ENCODE measurements at places on chromosomes 11 and 22.

DNA sequence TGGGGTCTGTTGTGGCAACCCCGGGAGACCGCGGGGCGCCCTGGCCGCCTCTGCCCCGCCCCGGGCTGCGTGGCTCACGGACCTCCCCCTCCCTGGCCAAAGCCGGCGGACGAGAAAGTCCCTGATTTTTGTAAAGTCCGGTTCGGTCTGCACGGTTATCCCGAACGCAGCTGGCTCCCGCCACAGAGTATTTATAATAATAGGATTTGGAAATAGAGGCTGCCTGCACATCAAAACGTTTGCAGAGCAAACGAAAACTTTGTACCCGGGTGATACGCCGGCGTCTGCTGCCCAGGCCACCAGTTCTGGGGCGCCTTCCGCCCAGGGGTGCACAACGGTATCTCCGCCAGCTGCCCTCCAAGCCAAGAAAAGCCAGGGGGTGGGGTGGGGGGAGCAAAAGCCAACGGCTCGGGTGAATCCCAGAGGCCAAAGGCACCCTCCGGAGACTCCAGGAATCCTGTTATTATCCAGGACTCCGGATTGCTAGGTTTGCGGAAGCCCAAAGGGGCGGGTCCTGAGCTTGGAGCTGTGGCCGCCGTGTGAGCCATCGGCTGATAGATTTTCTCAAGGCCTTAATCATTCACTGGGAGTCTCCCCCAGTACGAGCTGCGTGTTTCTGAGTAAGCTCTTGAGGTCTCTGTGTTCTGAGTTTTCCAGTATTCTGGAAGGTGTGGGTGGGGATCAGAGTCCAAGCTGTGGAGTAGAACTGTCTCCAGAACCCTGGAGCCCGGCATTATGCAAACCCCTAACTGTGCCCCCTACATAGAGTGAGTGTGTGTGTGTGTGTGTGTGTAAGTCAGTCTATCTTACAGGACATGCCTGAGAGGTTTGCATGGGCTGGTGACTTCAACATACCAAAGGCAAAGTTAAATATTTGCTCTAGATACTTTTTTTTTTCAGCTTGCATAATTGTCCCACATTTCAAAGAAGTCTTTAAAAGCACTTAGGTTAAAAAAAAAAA, 673 bp upstream of the SHANK2 start:
- DNase-seq, result no peak

GRCh38 chr22:39360674-39361413, 11.1 kb downstream of the SYNGR1 start:
- no peak for DNase-seq

GRCh38 chr11:123045101-123045500, 16.8 kb downstream of the HSPA8 start:
- DNase-seq, result no peak

GRCh38 chr11:15610881-15611280, 496.2 kb downstream of the INSC start:
- no peak for DNase-seq

DNA sequence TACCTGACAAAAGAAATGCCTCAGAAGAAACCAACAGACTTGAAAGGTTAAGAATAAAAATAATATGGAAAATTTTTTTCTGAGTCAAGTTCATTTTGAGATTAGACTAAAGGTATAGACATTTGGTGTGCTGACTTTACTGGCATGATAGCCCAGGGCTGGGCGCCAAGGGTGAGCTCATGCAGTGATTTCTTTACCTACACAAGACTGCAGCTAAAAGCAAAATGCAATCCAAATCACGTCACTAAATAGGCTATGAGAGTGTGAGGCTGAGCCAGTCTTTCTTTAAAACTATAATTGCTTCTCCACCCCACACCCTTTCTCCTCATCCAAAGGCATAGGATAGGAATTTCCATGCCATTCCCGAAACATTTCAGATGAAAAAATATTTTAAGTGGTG, 196.5 kb downstream of the FAM76B start:
- no peak for DNase-seq

DNA sequence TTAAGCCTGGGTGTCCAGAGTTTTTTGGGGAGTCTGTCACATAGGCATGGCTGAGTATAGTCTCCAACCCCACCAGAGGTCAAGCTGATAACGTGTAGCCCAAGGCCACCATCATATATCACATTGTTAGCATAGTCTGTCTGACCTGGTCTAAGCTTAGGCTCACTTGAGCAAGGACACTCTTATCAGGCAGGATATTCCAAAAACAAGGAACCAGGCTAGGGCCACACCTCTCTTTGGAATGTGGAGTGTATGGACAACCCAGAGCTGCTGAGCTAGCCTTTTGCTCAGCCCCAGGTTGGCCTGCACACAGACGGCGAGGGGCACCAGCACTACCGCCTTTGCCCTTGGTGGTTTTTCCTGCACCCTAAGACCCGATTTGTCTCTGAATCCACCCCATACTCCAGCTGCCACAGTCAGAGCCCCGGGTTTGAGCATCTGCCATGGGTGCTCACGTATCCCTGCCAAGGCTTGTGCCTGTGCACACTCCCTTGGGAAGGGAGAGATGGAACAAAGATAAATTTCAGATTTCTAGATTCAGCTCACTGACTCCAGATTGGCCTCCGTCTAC, 7.2 kb downstream of the SNAP29 start:
- no peak for DNase-seq

DNA sequence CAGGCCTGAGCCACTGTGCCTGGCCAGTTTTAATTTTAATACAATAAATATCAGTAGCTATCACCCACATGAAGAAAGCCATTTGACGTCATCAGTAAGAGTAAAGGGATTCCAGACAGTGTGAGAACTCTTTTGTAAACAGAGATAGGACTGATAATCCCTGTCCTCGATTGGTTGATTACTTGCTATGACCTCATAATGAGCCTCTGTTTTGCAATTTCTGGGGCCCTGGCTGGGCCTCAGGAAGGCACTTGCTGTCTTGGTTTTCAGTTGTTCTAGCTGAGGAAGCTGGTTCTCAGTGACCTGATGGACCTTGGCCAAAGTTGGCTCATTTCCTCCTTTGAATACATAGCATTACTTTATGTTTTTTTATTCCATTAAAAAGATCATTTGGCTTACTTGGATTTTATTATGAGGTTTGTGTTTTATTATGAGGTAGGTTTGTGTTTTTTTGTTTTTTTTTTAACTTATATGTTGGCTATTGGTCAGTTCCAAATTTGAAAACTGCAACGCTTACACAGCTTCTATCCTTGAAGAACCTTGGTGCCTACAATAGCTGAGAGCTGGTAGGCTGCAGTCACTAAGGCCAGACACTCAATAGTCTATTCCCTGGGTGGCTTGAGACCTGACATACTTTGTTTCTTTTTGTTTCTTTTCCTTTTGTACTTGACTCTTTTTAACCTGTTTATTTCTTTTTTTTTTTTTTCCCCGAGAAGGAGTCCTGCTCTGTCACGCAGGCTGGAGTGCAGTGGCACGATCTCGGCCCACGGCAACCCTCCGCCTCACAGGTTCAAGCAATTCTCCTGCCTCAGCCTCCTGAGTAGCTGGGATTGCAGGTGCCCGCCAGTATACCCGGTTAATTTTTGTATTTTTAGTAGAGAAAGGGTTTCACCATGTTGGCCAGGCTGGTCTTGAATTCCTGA, 20.0 kb downstream of the MARK2 start:
- DNase-seq, result no peak

GRCh38 chr22:37180531-37181231, 7.4 kb downstream of the C1QTNF6 start:
- DNase-seq, result no peak

DNA sequence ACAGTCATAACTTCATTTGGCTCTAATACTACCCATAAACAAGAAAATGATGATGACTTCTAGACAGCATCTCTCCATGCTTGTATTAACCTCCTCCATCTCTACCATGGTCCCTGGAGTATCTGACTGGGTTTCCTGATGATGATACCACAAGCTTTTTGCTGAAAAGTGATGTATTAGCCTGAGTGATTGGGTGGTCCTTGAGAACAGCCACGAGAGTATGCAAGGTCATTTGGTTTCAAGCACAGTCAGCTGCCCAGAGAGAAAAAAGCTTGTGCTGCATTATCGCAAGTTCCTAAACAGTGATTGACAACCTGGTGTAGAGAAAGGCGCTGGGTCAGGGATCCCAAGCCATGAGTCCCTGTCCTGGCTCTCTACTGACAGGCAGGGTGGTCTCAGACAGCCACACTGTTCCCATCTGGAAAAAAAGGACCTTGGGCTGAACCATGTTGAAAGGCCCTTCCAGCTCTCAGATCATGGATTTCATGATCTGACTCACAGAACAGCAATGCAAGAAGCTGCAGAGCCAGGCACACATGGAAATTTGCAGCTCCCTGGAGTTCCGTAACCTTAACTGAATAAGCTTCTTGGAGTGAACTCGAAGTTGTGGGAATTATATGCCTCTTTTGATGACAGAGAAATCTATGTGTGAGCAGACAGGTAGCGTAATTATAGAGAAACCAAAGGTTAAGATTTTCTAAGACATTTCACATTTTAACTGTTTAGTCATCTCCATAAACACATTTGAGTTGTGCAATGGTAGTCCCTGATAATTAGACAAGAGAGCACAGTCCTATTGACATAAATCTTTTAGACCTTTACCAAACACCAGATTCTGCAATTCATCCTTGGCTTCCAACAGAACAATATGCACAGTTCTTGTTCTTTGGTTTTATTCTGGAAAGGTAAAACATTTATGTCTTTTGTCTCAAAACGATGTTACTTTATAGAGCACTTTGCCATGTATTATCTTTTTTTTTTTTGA, 54.1 kb upstream of the UBASH3B start:
- DNase-seq, result no peak

GRCh38 chr11:94590352-94591041, 23.3 kb downstream of the PIWIL4 start:
- DNase-seq, result no peak

GRCh38 chr11:11027288-11027687, 169.4 kb upstream of the ZBED5 start:
- DNase-seq, result no peak

- no peak for DNase-seq
Measured at GRCh38 chr11:111966678-111967077, 29.5 kb downstream of the DIXDC1 start.

DNA sequence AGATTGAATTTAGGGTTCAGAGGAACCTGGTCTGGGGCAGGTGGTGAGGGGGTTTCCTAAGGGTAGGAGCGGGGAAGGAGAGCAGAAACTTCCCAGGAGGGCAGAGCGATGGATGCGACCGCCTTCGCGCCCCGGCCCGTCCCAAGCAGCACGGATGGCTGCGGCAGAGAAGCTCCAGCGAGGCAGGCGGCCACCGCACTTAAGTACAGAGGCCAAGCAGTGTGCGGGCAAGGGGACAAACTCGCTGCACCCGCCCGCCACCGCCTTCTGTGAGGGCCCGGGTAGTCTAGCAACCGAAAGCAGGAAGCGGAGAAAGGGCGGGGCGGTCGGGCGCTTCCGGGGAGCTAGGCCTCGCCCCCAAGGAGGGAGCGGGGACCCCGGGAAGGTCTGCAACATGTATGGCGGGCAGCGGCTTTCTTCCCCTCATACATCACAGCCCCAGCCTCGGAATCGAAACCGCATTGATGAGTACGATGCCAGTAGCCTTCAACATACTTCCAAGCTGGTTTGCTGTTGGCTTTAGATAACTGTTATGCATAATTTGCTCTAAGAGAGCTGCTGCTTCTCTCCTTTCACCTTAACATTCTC, at the start of gene AGBL2:
Gene AGBL2 (minus strand): TSS at position 288 of the 588 bp plus-strand sequence. CDS start 719 bp downstream, outside the sequence.
- DNase-seq, result peak; percentile 77

- DNase-seq, result no peak
Measured at GRCh38 chr11:36162006-36162882, 127.0 kb downstream of the COMMD9 start.

DNA sequence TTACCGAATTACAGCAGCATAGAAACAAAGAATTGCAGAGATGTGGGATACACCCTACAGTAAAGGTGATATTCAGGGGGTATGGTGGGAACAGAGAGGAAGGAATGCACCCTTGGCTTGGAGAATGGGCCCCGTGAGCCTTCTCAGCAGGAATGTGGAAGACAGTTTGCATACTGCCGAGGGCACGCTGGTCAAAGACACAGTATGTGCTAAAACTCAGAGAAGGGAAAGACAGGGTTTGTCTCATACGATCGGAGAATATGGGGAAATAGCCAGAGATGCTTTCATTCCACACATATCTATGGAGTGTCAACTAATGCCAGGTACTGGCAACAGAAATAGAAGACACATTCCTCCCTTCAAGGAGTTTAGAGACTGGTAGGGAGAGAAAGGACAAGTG, 36.9 kb downstream of the UBASH3B start:
- no peak for DNase-seq

DNA sequence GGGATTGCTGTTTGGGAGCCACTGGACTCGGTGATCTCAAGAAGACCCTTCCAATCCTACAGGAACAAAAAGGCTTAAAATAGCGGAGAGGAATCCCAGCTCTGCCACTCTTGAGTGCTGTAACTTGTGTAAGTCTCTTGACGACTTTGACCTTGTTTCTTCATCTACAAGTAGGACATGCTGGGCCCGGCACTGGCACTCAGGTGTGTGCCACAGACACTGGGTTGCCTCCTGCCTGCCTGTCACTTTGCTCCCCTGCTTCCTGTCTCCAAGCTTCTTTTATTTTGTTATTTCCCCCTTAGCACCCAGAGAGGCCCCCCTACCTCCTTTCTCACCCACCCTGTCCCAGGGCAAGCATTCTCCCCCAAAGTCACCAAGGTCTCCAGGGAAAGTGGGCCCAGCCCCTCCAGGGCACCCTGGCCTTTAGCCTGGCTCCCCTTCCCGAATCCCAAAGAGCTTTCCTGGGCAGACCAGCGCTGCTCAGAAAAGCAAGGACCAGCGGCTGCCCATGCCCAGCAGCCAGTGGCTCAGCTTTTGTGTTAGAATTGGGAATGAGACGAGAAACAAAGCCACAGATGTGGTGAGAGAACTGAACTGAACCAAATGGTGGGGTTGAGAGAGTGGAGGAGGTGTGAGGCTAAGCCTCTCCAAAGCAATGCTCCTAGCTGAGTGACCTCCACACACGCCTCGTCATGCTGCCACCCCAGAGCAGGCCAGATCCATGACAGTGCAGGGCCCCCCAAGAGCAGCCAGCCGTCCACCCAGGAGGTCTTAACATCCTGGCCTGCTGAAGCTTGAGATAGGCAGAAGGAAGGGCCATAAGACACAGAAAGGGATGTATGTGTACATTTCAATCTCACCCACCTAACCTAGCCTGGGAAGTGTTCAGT, 4.5 kb downstream of the TRIM29 start:
- no peak for DNase-seq

DNA sequence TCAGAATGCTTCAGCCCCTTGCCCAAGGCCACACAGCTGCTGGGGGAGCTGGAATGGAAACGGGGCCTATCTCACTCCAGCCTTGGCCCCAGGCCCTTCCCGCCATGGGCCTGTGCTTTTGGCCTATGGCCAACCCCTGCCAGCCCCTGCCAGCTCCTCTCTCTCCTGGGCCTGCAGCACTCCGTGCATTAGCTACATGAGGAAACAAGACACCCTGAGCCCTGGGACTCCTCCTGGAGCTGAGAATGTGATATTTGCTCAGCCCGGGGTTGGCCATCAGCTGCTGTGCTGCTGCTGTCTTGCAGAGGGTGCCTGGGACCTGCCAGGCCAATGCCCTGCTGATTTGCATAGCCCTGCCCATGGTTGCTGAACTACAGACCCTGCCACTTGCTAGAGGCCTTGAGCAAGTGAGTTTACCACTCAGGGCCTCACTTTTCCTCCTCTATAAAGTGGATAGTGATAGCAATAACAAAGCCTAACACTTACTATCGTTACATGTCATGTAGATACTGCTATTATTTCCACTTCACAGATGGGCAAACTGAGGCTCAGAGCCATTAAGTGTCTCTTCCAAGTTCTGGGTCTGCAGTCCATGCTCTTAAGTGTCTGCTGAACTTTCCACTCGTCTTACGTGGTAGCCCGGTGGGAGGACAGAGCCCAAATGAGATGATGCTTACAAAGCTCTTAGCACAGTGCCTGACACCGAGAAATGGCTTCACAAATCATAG, 99.6 kb downstream of the KIAA1671 start:
- DNase-seq, result no peak

- DNase-seq, result no peak
Measured at GRCh38 chr11:44884056-44884455, 66.6 kb downstream of the TP53I11 start.

Data from activated gamma-delta T cell (primary cell).